ENCODE measurements at places on chromosomes 11 and 22.

DNA sequence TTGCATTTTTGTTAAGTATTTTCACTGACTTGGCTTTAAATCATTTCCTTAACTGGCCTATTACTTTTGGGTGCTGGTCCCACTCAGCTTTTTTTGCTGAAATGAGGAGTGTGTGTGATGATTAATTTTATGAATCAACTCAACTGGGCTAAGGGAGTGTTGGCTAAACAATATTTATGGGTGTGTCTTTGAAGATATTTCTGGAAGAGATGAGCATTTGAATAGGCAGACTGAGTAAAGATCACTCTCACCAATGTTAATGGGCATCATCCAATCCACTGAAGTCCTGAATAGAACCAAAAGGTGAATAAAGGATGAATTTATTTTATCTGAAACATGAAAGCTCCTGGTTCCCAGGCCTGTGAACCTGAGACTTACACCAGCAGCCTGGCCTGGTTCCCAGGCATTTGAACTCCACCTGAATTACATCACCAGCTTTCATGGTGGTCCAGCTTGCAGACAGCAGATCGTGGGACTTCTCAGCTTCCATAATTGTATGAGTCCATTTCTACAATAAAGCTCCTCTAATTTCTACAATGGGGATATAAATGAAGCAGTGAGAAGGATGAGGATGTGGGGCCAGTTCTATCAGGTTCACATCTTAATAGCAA is 241.3 kb upstream of the ZC3H12C start:
- DNase-seq, result no peak

- no peak for DNase-seq
These were observed 749 bp downstream of the VWA5A start for GRCh38 chr11:124115782-124116616.

DNA sequence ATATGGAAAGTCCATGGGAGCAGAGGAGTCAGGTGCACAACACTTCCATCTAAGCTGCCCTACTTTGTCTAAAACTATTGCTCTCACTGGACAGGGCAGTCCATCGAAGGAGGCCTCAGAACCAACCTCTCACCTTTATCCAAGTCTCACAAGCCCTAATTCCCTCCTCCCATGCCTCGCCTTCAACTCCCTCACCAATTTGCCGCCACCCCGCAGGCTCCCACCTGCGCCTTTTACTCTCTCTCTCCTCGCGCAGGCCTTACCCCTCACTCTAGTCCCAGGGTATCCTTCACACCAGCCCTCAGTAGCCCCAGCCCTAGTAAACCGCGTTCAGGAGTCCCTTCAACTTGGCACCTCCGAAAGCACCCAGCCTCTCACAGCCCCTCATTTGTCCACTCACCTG is 451 bp downstream of the FHIP1B start:
- DNase-seq, result no peak

- DNase-seq, result peak; percentile 54
These were observed 6.8 kb upstream of the TPBGL start for GRCh38 chr11:75233754-75234172.

GRCh38 chr22:28154861-28155260 is 235.8 kb upstream of the PITPNB start:
- no peak for DNase-seq

DNA sequence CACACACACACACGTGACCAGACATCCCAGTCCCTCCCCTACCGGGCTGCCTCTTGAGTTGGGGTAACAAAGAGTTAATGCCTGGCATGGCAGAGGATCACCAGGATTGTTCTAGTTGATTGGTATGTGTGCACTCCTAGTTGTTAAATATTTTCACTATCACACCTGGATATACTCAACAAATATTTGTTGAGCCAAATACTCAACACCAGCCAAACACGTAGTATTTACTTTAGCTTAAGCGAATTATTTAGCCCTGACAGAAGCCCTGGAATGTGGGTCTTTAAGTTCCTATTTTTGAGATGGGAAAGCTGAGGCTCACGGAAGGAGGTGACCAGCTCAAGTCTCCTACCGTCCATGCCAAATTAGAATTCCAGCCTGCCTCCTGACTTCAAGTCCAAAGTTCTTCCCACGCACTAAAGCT is 10.5 kb downstream of the CD3E start:
- no peak for DNase-seq

GRCh38 chr11:130448416-130449309 is at the start of gene ADAMTS15:
Gene ADAMTS15, plus strand, starts transcription at chr11:130448645. Its CDS starts 329 bp downstream, at chr11:130448974.
- peak; percentile 91 for DNase-seq

DNA sequence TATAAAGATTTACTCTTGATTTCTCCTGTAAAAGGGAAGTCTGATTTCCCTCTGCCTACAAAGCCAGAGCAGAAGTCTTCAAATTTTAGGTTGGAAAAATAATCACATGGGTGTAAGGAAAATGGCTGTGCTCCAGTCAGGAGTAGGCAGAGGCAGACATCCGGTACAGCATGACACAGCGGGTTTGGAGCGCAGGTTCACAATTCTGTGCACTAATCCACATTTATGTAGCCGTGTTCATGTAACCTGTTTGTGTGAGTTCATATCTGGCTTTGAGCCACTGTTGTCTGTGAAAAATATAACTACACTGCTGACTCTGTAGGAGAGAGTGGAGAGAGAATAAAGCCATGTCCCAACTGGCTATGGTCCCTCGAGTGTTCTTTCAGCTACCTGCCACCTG is 248.0 kb downstream of the CASP12 start:
- DNase-seq, result no peak

DNA sequence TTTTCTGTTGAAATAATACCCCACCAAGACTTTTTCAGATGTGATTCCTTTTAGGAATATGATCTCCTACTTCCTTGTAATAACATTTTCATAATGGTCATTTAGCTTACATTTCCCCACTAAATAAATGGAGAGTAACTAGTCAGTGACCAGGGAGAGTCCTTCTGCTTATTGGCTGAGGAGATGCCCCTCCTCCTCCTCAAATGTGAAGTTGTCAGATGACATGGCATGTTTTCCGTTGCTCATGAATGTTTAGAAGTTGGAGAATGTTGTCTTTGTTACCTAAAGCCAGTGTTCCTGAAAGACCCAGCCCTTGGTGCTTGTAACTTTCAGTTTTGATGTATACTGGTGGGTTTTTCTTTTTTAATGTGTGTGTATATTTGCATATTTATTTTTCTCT is 38.2 kb downstream of the CSRP3 start:
- no peak for DNase-seq

DNA sequence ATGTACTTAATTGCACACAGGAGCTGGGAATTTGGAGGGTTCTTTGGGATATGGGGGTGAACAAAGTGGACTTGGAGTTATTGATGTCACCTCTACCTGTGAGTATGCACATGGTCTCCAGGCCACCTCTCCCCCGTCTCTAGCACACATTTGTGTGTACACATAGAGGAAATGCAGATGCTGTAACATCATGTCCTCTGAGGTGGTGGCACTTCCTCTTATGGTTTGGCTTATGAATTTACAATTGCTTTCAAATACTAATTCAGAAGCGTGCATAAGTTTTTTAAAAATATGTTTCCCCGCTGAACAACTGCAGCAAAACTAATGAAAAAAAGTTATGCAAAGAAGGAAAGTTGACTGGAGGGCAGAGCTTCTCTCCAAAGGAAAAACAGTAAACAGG is 152.0 kb upstream of the TENM4 start:
- DNase-seq, result no peak

DNA sequence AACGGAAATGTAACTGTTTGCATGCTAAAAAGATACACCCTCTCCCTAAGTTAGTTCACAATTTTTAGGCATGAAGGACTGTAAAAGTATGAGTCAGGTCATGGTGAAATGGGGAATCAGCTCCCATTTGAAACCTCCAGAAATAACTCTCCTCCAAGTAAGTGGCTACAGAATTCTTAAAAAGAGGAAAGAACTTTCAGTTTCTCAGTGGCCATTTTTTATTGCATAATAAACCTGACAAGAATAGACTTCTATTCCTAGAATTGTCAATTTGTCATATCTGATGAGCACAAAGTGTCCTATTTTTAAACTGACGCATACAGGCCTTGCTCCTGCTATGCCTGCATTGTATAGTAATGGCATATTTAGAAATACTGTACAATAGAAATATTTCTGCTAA is 612.2 kb downstream of the CNTN5 start:
- DNase-seq, result no peak

- no peak for DNase-seq
These were observed 5.3 kb downstream of the TYR start for GRCh38 chr11:89182773-89183518.

- no peak for DNase-seq
These were observed 1.9 kb upstream of the HEPN1 start for GRCh38 chr11:124917115-124917637.

DNA sequence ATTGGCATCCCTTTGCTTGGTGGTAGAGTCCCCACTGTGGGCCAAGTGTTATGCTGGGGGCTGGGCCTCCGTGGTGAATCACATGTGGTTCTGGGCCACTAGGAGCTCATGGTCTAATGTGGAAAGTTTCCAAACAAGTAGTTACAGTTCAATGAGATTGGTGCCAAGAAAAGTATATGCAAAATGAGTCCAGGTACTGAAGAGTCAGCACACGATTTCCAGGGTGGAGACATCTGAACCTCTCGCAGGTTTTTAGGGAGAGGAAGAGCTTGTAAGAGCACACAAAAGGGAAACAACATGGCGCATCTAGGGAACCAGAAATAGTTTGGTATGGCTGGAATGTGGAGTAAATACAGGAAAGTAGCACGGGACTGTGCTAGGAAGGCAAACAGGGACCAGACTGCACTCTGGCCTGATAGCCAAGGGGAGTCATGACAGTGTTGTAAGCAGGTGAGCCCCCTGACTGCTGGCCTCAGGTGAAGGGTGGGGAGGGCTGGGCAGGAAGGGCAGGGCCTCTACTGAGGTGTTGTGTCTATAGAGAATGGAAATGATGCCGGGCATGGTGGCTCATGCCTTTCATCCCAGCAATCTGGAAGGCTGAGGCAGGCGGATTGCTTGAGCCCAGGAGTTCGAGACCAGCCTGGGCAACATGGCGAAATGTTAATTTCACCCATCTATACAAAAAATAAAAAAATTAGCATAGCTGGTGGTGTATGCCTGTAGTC is 12.6 kb downstream of the POLR2F start:
- no peak for DNase-seq

- DNase-seq, result no peak
These were observed 10.3 kb upstream of the CDON start for GRCh38 chr11:126072801-126073594.

- no peak for DNase-seq
These were observed 99.1 kb downstream of the CD44 start for GRCh38 chr11:35237860-35238715.

DNA sequence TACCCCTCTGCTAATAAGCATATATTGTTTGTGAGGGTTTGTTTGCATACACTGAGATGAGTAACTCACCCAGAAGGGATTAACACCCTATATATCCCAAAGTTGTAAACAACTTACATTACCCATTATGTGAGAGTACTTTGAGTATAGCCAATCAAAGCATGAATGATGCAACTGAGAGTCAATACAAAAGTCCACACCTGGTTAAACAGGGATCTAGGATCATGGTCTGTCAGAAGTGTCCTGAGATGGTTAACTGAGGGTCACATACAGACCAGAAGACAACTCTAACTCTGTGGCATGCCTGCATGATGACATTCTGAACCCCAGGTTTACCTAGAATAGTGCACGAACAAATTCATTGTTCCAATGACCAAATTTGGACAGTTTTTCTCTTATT is 17.4 kb upstream of the OR10A5 start:
- no peak for DNase-seq

DNA sequence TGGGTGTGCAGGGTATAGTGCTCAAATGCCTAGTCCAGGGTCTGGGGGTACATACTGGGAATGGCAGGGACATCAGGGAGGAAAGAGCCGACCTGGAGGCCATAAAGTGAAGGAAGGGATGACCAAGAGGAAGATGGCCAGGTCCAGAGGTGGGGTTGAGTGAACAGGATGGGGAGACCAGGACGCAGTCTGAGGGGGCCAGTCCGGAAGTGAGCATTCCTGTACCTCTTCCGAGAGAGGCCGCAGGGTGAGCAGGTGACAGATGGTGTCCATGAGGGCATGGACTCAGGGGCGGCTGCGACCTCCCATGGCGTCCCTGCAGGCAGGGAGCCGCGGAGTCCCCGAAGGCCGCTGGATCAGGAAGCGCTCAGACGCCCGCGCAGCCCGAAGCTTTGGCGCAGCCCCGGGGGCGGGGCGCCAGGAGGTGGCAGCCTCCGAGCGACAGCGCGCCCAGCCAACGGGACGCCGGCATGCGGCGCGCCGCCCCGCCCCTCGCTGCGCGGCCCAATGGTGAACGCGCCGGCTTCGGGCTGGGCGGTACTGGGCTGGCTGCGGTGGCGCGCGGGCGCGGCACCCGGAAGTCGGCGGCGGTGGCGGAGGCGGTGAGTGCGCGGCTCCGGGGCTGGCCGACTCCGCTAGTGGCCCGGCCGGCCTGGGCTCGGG is at the start of gene TANGO2:
Gene TANGO2, plus strand, starts transcription at position 578 of the 663 bp plus-strand sequence. CDS start 15,689 bp downstream, outside the sequence.
- peak; percentile 94 for DNase-seq

DNA sequence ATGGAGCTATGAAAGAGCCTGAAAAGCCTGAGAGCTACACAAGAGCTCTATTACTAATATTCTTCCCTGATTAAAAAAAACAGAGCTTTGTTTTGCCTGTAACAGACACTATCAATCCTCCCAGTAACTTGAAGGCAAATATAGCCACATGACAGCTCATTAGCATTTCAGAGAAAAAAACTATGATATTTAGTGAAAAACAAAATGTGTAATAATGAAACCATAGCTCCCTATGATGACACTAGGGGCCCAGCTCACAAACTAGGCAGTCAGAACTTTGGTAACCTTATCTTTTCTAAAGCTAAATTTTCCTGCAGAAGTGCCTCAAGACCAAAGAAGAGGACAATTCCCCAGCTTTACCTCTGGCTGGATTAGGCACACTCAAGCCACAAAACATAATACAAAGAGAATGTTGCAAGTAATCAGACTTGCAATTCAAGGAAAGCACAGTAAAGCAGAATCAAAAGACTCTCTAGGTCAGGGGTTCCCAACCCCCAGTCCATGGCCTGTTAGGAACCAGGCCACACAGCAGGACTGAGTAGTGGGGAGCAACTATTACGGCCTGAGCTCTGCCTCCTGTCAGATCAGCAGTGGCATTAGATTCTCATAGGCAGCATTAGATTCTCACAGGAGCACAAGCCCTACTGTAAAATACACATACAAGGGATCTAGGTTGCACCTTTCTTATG is 53.3 kb downstream of the MRTFA start:
- DNase-seq, result no peak
